Stimulated activated CD8-positive, alpha-beta memory T cell treated with anti-CD3 and anti-CD28 coated beads, Interleukin-2, amount 100 ng/mL, for 1 hour (primary cell): ENCODE measurements at places on chromosomes 2 and 18.

DNA sequence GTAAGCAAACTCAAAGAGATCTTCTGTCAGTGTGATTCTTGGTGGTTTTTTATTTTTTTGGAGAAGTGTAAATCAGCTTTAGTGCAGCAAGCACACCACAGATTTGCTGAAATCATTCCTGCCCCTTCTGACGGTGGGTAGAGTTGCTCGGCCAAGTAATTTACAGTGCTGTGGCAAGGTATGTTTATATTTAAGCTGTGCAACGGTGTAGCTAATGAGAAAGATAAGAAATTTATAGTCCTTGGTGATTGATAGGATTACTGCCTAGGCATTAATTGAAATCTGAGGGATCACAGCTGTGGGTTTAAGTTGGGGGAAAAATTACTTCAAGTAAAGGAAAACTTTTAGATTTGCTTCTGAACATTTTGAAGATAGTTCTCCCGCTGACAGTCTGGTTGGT, 286.6 kb downstream of the AGAP1 start:
- no peak for DNase-seq

DNA sequence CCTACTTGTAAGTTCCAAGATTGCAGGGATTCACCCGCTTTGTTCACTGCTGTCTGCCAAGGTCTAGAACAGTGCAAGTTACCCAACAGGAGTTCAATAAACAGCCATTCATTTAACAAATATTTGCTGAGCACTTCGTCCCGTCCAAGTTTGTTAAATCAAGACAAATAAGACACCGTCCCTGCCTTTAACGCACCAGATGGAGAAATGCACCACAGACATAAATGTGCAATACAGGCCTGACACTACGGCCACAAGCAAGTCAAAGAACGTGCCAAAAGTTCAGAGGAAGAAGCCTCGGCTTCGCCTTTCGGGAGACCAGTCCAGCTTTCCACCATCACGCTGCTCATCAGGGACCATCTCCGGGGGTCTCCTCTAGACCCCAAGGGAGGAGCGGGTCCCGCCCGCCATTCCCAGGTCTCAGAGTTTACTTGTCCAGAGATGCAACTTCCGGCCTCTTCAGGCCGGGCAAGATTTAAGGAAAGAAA, 429 bp downstream of the C2orf76 start:
- no peak for DNase-seq

- DNase-seq, result no peak
Measured at GRCh38 chr2:47697000-47697601, 85.8 kb upstream of the MSH6 start.

- DNase-seq, result no peak
Measured at GRCh38 chr2:219553463-219553963, 9.7 kb downstream of the TMEM198 start.

GRCh38 chr18:74856928-74857327, 259.3 kb downstream of the ZNF407 start:
- no peak for DNase-seq

- DNase-seq, result no peak
Measured at GRCh38 chr2:24402242-24403097, 42.1 kb upstream of the ITSN2 start.

GRCh38 chr2:200446612-200447011, 63.3 kb downstream of the KCTD18 start:
- DNase-seq, result no peak

- no peak for DNase-seq
Measured at GRCh38 chr2:239819974-239820555, 205.1 kb downstream of the NDUFA10 start.

GRCh38 chr2:85445316-85446295, 27.1 kb downstream of the SH2D6 start:
- no peak for DNase-seq

DNA sequence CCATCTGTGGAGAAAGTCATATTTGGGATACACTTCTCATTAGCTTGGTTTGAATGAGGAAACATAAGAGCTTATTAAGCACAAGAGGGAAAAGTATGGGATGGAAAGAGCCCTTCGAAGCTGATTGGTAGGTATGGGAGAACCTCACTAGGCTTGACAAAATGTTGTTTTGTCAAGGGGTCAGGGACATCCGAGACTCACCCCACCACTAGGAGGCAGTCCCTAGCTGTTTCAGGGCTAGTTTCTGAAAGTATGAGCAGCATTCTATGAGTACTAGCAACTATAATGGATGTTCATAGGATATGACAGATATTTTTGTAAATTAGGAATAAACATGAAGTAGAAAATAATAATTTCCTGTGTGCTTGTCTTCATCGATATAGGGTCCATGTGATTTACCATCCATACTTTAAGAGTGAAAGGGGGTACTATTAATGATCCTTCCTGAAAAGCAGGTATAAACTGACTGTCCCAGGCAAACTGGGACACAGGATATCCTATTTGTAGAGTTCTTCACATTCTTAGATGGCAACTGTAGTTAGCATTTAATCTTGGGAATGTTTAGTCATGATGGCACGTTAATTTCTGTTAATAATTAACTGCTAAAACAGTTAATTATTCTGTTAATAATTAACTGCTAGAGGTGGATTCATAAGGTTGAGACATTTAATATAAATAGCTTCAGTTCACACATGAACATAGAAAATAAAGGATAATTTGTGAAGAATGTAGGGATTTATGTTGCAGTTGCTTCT, 28.4 kb downstream of the OTX1 start:
- no peak for DNase-seq

DNA sequence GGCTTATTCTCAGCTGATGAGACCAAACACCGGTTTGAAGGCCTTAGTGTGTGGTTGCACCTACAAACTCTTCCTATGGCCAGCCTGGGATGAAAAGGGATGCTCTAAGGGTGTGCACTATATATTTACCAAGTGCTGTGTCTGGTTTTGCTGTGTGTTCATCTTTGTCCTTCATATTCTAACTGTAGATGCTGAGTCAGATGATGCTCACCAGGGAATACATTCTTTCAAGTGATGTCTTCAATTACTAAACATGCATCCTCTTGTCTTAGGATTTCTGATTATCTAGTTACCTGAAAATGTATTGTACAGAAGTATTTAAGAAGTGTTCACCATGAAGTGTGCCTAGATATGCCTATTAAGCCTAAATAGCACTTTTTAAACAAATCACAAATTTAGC, 1111.6 kb upstream of the ZEB2 start:
- no peak for DNase-seq

- DNase-seq, result no peak
Measured at GRCh38 chr18:58861353-58861752, 3.3 kb upstream of the ZNF532 start.

DNA sequence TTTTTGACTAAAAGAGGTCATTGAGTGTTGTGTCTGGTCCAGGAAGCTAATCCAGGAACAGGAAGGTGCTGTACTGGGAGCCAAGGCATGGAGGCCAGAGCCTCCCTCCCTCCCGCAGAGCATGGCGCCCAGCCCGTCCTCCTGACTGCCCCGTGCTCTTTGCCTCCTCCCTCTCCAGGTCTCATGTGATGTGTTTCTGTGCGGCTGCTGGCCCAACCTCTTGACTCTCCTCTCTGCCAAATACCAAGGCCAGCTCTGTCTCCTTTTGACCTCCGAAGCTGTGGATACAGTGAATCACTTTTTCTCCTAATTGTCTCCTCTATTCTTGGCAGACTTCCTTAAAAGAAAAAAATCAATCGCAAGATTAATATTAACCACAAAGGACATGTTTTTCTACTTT, 284.1 kb downstream of the PHLPP1 start:
- no peak for DNase-seq

GRCh38 chr2:122530814-122531213, 775.4 kb downstream of the TSN start:
- DNase-seq, result no peak

GRCh38 chr2:108634576-108635160, 84.6 kb upstream of the RANBP2 start:
- DNase-seq, result no peak

- no peak for DNase-seq
Measured at GRCh38 chr2:60834270-60834717, 47.1 kb upstream of the REL start.

DNA sequence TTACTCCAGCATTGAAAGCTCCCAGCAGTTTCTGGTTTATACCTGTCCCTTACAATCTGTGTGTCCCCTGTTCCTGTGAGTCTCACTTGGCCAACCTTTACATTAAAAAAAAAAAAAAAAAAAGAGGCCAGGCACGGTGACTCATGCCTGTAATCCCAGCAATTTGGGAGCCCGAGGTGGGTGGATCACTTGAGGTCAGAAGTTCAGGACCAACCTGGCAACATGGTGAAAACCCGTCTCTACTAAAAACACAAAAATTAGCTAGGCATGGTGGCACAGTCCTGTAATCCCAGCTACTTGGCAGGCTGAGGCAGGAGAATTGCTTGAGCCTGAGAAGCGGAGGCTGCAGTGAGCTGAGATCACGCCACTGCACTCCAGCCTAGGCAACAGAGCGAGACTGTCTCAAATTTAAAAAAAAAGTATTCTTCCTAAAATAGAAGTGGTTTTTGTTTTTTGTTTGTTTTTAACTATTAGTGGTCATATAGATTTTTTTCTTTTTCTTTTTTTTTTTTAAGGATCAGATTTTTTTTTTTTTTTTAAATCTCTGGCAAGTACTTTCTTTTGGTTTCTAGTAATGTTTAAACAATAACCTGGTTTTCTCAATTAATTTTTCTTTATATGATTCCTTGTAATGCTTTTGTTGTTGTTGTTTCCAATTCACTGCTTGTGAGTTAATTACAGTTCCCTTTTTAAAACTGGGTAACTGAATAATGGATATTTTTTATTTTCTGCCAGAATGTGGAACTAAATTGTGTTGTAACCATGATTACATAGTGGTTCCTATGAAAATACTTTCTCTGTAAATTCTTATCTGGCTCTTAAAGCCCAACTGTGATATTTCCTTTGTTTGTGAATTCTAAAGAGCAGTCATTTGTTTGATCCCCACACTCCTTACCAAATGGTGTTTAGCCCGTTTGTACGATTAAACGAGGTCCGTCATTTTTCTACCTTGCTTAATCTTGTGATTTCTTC, 116.8 kb downstream of the CTAGE1 start:
- DNase-seq, result no peak

GRCh38 chr2:176178038-176178756, 10.3 kb upstream of the HOXD1 start:
- no peak for DNase-seq

GRCh38 chr2:214261683-214262082, 149.2 kb upstream of the VWC2L start:
- DNase-seq, result no peak

DNA sequence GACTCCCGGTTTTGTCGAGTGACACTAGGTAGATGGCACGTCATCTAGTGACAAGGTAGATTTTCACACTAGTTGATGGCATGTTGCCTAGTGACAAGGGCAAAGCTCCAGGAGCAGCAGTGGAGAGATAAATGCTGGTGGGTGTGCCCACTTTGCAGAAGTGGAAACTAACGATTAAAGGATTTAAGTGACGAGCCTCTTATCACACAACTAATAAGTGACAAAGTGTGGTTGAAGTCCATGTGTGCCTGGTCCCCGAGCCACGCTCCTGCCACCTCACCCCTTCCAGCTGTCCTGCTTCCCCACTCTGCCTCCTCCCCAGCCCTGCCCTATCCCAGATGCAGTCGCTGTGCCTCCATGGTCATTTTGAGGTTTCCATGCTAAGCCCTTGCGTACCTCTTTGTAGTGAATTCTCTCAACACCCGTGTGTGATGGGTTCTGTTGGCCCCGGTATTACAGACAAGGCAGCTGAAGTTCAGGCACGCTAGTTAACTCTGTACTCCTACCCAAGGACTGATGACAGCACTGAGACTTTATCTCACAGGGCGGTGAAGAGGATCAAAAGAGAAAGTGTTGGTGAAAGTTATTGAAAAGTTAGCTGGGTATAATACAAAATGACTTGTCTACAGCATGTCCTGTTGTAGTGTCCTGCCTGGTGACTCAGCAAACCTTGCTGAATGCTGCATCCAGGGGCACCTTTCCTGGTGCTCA, 113.4 kb upstream of the GLI2 start:
- no peak for DNase-seq

DNA sequence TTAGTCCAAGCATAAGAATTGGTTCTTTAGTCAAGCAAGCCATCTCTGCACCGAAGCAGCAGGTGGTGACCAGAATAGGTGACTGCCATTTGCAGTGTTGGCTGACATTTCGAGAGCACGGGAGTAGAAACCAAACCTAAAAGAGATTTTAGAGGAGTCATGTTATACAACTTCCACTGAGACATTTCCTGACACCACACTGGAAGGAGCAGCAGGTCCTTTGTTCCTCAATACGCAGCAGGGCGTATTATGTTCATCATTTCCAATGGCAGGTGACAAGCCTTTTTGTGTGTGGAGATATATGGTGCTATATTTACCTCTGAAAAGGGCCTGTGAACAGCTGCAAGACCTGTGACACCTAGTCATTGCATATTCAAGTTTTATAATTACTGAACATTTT, 418.8 kb upstream of the NETO1 start:
- DNase-seq, result no peak

DNA sequence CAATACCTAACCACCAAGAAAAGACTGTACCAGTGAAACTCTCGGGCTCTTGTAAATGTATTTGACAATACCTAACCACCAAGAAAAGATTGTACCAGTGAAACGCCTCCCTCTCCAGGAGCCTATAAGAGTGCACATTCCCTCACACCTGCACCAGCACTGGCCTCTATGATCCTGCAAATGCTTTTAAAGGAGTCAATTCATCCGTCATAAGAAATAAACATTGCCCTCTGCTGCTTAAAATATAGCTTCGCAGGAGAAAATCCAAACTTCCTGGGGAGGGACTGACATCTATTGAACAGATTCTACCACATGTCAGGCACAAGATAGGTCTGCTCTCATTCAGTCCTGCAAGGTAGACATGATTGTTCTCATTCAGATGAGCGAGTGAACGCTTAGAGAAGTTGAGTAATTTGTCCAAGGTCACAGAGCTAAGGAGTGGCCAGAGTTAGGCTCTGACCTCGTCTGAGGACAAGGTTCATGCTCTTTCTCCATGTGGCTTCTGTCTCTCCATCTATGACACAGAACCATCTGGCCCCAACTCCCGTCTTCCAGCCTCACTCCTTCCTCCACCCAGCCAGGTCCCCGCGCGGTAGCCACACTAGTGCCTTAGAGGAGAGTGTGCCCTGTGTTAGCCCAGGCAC, 38.7 kb downstream of the MCFD2 start:
- no peak for DNase-seq

GRCh38 chr2:96921561-96922319, 51.9 kb upstream of the SEMA4C start:
- DNase-seq, result no peak

- DNase-seq, result no peak
Measured at GRCh38 chr2:191051177-191051576, 37.2 kb upstream of the STAT1 start.

DNA sequence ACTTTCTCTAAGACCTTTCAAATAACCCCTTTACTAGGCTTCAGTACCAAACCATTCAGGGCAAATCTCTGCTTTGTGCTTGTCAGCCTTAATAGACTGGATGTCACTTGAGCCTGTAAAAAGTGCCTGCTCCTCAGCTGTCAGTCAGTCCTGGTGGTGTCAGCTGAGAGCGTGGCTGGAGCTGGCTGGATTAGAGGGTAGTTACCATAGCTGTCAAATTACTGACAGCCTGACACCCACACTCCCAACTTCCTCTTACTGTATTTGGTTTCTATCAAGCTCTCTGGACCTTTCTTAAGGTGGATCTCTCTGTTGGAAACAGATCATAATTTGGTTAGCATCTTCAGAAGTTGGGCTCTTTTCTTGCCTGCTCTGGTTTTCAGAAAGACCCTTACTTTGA, 371.4 kb upstream of the ATP5MC3 start:
- no peak for DNase-seq

- DNase-seq, result no peak
Measured at GRCh38 chr2:173734797-173735196, 230.4 kb downstream of the SP3 start.

GRCh38 chr2:8412082-8412481, 269.8 kb upstream of the ID2 start:
- DNase-seq, result no peak
